Muscle of leg (tissue), 16 donors: ENCODE measurements at places on chromosomes 1 and 21. TPM values are rescaled to one million over a fixed set of nuclear protein-coding genes. Genes with fewer than 3 reads are reported as not detected.
A peak's percentile ranks its signal among the peaks of the same experiment; 100 is the strongest.

The ADGRB2 gene
- total RNA-seq: 12.5 TPM

The GJB5 gene
- not detected for total RNA-seq

GRCh38 chr1:208183977-208184911 lies 59.9 kb downstream of the PLXNA2 start:
- H3K36me3 ChIP-seq: peaks cover 11% of the 10 kb centered on the region
- peaks cover 70% of the 10 kb centered on the region for H3K4me1 ChIP-seq
- no peaks in the 10 kb centered on the region for H3K27me3 ChIP-seq
- DNase-seq: peak; percentile 86
- no peak overlapping the region for H3K4me3 ChIP-seq

The ARHGEF2 gene
- 100 TPM for total RNA-seq

- H3K36me3 ChIP-seq: peaks cover 6% of the 10 kb centered on the region
- peak overlapping the region; percentile 56 for H3K27ac ChIP-seq
- DNase-seq: no peak
- H3K4me1 ChIP-seq: peaks cover 18% of the 10 kb centered on the region
- H3K27me3 ChIP-seq: peaks cover 3% of the 10 kb centered on the region
Measured at GRCh38 chr1:109398343-109399225, 866 bp upstream of the SORT1 start.

DNA sequence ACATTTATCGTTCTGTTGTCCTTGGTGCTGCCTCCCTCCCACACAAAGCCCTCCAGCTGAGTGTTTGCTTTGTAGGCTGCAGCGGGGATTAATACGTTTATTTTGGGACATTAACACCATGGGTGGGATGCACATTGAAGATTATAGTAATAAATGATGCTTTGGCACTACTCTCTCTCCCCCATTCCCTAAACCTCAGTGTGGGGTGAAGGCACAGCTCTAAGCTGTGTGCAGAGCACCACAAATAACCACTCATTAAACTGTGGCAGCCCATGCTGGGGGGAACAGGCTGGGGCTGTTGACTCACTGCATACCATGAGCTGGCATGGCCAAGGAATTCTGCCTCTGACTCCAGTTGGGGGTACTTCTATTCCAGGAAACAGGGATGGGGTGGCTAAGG lies 7.7 kb downstream of the PCP4L1 start:
- no peaks in the 10 kb centered on the region for H3K36me3 ChIP-seq
- no peak overlapping the region for H3K27ac ChIP-seq
- no peak for DNase-seq
- H3K4me3 ChIP-seq: no peak overlapping the region

The CCDC27 gene
- total RNA-seq: not detected

DNA sequence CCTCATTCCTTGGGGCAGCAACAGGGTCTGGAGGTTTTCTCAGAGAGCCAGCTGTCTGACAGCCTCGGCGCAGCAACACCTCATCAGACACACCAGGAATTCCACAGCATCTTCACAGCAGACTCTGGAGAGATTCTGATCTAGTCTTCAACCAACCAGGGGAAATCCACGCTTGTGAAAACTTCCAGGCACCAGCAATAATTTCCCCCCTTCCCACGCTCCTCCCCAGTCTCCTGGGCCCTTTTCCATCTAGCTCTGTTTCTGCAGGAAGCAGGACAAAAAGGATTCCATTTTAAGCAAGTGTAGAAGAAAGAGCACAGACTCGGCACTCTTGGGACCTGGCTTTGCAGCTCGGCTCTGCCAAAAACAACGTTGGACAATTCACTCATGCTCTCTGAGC lies 44.3 kb upstream of the CAPZB start:
- H3K4me3 ChIP-seq: no peak overlapping the region
- peak overlapping the region; percentile 31 for H3K27ac ChIP-seq

The LGR6 gene
- 0.09 TPM for total RNA-seq

The KRTAP13-2 gene
- total RNA-seq: not detected

DNA sequence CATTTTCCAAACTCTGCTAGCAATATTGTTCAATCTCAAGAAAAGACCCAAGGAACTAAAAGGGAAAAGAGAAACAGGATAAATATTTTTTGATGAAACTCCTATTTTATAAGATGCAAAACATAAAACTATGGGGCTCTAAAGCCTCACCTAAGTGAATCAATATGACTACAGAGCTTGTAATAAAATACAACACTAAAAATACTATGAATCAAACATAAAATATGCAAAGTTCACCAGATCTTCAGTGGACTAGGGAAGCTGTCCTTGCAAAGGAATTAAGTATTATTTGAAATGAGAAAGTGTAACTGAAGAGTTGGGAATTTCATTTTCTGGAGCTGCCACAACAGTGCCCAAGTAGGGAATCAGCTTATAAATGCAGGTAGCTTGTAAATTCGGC lies 124.5 kb downstream of the CRB1 start:
- H3K27me3 ChIP-seq: no peaks in the 10 kb centered on the region
- H3K36me3 ChIP-seq: no peaks in the 10 kb centered on the region
- no peak overlapping the region for H3K4me3 ChIP-seq
- no peak for DNase-seq
- H3K4me1 ChIP-seq: no peaks in the 10 kb centered on the region

DNA sequence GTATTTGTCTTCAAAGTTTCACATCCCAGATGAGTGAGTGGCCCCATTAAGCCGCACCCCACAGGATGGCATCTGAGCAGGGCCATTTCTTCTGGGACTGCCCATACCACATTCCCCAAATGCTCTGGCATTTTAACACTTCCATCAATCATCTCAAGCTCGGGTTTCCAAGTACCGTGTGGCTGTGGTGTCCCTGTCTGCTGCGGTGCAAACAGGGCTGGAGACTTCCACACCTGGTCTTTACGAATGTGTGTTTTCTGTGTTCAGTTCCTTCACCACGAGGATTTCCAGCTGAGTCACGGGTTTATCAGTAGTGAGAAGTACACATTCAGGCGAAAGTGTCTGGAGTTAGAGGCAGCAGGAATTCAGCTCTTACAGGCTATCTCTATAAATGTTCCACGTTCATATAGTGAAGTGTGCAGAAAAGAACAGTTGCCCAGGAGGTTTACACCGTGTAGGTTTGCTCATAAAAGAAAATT lies 195.2 kb downstream of the RHOU start:
- H3K36me3 ChIP-seq: no peaks in the 10 kb centered on the region
- H3K27me3 ChIP-seq: no peaks in the 10 kb centered on the region
- DNase-seq: no peak

The FMOD gene
- 258 TPM for total RNA-seq

DNA sequence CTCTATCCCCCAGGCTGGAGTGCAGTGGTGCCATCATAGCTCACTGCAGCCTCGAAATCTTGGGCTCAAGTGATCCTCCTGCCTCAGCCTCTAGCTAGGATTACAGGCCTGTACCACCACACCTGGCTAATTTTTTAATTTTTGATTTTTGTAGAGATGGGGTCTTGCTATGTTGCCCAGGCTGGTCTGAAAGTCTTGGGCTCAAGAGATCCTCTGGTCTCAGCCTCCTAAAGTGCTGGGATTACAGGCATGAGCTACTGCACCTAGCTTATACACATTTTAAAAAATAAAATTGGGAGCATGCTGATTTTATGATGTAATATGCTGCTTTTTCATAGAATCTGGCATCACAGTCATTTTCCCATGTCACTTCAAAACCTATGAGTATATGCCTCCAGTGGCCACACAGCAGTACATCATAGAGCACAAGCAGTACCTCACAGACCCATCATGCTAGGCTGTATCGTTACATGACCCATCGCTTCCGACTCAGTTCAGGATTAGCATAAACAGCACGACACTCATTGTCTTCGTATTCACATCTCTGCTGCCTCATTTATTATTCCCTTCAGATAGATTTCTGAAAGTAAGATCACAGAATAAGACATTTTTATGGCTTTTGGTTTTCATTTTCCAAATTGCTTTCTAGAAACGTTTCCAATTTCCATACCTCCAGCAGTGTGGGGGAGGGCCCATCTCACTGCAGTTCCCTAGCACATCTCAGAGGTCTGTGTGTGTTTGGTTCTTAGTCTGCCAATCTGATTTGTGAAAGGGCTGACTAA lies 35.9 kb upstream of the CCSAP start:
- H3K27ac ChIP-seq: no peak overlapping the region
- no peaks in the 10 kb centered on the region for H3K36me3 ChIP-seq
- peaks cover 10% of the 10 kb centered on the region for H3K27me3 ChIP-seq

- H3K27me3 ChIP-seq: no peaks in the 10 kb centered on the region
- no peak overlapping the region for H3K4me3 ChIP-seq
- H3K27ac ChIP-seq: no peak overlapping the region
- no peaks in the 10 kb centered on the region for H3K36me3 ChIP-seq
Measured at GRCh38 chr1:243991650-243992049, 59.4 kb upstream of the ZBTB18 start.

GRCh38 chr1:38009088-38009840 lies 3.3 kb upstream of the UTP11 start:
- no peaks in the 10 kb centered on the region for H3K27me3 ChIP-seq
- H3K4me3 ChIP-seq: no peak overlapping the region
- peak overlapping the region; percentile 79 for H3K27ac ChIP-seq

DNA sequence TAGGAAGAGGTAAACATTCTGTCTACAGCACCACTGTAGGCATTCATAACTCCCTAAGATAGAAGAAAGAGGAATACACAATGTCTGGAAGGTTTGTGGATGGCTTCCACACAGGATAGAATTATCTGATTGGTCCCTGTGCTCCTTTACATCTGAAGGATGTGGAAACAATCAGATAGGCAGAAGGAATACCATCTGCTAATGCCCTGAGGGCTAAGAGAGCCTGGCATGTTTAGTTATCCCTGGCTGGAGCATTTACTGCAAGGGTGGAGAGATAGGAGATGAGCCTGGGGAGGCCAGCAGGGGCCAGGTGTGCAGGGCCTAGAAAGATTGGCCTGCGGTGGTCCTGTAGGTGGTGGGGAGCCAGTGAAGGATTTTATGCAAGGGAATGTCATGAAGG lies 8.6 kb upstream of the ACBD3 start:
- no peaks in the 10 kb centered on the region for H3K36me3 ChIP-seq
- H3K27me3 ChIP-seq: no peaks in the 10 kb centered on the region
- no peak for DNase-seq
- H3K27ac ChIP-seq: no peak overlapping the region
- H3K4me3 ChIP-seq: no peak overlapping the region
- no peaks in the 10 kb centered on the region for H3K4me1 ChIP-seq

The LMX1A gene
- total RNA-seq: 0.84 TPM

- H3K4me1 ChIP-seq: no peaks in the 10 kb centered on the region
- H3K4me3 ChIP-seq: no peak overlapping the region
- no peaks in the 10 kb centered on the region for H3K36me3 ChIP-seq
- H3K27me3 ChIP-seq: no peaks in the 10 kb centered on the region
- H3K27ac ChIP-seq: no peak overlapping the region
Measured at GRCh38 chr1:106756752-106757151, 299.7 kb upstream of the PRMT6 start.

The GNAT2 gene
- total RNA-seq: 0.13 TPM

DNA sequence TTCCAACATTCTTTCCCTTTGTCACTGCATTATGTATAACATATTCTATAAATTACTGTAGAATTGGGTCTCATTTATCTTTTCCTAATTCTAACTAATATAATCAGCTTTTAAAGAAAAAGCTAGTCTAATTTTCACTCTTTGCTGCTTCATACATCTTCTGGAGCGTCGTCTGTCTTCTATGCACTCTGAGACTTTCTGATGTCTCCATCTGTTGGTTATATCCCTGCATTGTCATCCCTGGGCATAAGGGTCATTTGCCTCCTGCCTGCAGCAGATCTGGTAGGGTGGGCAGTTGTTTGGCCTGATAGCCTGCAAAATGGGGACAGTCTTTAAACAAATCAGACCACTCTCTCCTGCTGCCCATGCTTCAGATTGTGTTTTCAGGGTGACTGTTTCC lies 40.8 kb upstream of the DYNLT5 start:
- H3K27me3 ChIP-seq: no peaks in the 10 kb centered on the region
- no peaks in the 10 kb centered on the region for H3K36me3 ChIP-seq
- no peak overlapping the region for H3K27ac ChIP-seq
- no peaks in the 10 kb centered on the region for H3K4me1 ChIP-seq
- no peak for DNase-seq

DNA sequence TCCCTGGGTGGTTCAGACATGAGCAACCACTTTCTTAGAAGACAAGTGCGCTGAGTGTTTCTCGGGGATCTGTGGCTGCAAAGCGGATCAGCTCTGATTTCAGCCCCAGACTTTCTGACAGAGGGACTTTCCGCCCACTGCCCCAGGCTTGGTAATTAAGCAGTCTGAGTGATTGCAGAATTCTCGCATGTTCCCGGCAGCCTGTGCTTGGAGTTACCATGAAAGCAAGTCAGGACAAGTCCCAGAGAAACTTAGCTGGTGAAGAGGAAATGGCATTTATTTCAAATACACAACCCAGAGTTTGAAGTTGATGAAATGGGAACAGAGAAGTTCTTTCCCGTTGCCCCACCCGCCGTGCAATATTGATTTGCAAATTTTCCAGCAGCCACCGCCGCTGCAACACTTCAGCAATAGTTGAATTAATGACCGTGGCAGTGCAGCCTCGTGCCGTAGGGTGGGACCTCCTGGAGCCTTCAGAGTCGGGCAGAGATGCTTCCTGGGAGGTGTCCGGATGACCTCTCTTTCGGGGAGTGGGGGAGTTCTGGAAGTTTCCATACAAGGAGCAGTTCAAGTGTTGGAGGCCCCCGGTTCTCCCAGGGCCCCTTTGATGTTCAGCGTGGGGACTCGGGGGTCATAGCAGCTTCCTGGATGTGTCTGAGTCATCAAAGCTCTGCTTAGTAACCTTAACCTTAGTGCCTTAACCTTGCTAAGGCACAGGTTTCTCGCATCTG lies 134.7 kb downstream of the KAZN start:
- no peaks in the 10 kb centered on the region for H3K36me3 ChIP-seq
- H3K4me3 ChIP-seq: no peak overlapping the region
- no peak overlapping the region for H3K27ac ChIP-seq
- H3K27me3 ChIP-seq: peaks cover 22% of the 10 kb centered on the region
- peaks cover 9% of the 10 kb centered on the region for H3K4me1 ChIP-seq
- peak; percentile 68 for DNase-seq

GRCh38 chr1:19367584-19368041 lies 55.5 kb downstream of the SLC66A1 start:
- DNase-seq: no peak
- H3K27ac ChIP-seq: peak overlapping the region; percentile 4
- peaks cover 60% of the 10 kb centered on the region for H3K4me1 ChIP-seq
- H3K27me3 ChIP-seq: no peaks in the 10 kb centered on the region

The C1orf21 gene
- 42.5 TPM for total RNA-seq

DNA sequence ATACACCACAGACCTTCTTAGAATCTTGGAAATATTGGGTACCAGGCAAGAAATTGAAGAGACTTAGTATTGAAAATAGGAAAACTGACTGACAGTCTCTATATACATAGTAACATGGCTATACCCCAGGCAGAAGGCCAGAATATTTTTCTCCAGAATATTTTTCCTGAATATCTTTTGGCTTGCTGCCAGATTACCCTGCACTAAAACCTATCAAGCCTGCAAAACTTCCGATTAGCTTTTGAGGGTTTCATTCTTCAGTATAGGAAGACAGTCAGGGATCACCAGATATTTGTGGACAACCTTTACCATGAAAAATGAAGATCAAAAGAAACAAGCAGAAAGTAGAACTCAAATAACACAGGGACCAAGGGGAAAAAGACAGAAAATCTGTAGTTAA lies 187.9 kb downstream of the LRRC7 start:
- no peaks in the 10 kb centered on the region for H3K4me1 ChIP-seq
- H3K36me3 ChIP-seq: no peaks in the 10 kb centered on the region
- no peak for DNase-seq
- no peak overlapping the region for H3K4me3 ChIP-seq
- no peak overlapping the region for H3K27ac ChIP-seq

The VSIG8 gene
- total RNA-seq: not detected

The OR10Z1 gene
- total RNA-seq: not detected
